Smooth muscle cell of the brain vasculature (primary cell): ENCODE measurements at places on chromosomes 2 and 18.

- no peak for DNase-seq
These were observed 120.5 kb downstream of the PMAIP1 start for GRCh38 chr18:60020107-60020925.

DNA sequence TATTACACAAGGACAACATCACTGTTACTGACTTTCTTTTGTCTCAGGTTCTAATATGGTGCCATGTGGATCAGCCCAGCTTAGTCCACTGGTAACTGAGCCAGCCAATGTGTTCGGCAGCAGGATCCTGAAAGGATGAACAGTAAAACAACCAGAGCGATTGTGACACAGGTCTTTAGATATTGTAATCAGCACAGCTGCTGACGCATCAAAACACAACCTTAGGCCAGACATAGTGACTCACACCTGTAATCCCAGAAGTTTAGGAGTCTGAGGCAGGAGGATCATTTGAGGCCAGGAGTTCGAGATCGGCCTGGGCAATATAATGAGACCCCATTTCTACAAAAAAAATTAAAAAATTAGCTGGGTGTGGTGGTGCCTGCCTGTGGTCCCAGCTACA is 183.4 kb upstream of the CDH20 start:
- DNase-seq = no peak

GRCh38 chr2:30150786-30151185 is 4.0 kb downstream of the YPEL5 start:
- DNase-seq = no peak

- no peak for DNase-seq
These were observed 18.1 kb upstream of the SERPINB2 start for GRCh38 chr18:63869374-63869773.

DNA sequence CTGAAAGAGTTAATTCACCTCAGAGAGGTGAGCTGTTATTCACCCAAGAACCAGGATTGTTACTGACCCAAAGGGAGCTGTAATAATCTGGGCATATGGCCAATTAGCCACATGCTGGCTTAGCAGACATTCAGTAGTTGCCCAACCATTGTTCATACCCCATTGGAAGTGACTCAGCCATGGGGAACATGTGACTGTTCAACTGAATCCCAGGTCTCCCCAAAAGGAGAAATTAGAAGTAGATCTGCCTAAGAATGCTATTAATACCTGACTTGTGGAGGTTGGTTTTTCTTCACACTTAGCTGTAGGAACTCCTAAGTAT is 272.6 kb upstream of the UBE2E3 start:
- DNase-seq = peak; percentile 31

DNA sequence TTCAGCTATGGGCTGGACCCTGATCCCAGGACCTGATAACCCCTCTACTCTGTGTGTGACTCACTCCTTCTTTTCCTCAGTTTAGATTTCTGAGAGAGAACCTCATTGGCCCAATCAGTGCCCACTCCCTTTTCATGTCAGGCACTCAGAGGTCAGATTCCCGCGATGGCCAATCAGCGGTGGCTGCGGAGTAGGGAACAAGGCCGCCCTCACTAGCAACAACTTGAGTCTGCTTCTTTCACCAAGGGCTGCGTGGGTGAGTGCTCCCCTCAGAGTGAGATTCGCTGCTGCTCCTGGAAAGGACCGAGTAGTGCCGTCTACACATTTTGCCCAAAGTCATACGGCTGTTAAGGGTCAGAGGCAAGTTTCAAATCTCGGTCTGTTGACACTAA is 34.7 kb downstream of the NPPC start:
- DNase-seq = no peak

DNA sequence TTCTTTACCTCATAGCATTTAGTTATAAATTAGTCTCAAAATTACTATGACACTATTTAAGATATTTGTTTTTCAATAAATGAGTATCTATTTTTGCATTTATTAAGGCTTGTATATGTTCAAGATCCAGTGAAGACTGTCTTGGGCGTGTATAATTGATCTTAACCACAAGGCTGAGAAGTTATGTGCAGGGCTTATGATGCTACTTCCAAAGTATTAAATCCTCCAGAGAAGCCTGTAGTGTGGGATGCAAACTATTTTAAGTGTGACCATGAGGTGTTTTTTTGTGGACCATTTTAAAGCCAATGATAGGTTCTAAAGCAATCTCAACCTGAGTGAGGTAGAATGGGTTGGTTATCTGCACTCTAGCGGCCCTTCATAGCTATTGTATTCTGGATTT is 219.9 kb downstream of the ZNF407 start:
- DNase-seq = no peak

DNA sequence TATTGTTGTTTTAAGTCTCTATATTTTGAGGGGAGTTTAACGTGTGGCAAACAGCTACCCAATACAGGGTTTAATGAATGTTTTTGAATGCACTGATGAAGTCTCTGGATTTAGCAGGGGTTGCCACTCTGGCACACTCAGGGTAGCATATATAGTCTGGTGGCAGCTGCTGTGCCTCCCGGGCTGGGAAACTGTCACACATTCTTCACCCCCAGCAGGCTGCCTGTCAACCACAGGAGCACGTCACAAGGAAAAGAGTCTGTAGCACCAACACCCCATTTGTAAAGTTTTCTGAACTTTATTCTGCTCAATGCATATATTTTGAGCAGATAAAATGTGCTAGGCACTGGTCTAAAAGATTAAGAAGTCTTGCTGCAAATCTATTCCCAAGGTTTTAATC is 39.3 kb downstream of the NGEF start:
- no peak for DNase-seq
